ENCODE measurements at places on chromosomes 5 and 9.

DNA sequence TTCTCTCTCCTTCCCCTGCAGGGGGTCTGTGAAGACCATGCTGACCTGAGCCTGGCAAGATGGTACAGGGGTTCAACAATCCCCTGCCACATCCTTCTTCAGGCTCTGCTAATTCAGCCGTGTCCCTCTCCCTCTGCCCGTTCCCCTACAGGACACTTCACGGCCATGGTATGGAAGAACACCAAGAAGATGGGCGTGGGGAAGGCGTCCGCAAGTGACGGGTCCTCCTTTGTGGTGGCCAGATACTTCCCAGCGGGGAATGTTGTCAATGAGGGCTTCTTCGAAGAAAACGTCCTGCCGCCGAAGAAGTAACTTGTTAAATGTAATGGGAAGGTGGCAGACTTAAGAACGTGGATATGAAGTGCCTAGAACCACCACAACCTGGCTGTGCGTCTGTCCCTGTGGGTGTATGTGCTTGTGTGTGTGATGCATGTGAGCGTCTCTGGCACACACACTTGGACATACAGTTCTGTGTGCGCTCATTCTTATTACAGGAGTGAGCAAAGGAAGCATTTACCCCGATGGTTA, 6.9 kb upstream of the CCIN start:
- no peak for DNase-seq

GRCh38 chr9:72271613-72272478, 93.2 kb downstream of the ZFAND5 start:
- DNase-seq, result peak; percentile 71

GRCh38 chr5:74183041-74183440, 457.5 kb downstream of the ENC1 start:
- DNase-seq, result no peak

- DNase-seq, result no peak
Measured at GRCh38 chr5:56986626-56986947, 34.7 kb upstream of the MIER3 start.

DNA sequence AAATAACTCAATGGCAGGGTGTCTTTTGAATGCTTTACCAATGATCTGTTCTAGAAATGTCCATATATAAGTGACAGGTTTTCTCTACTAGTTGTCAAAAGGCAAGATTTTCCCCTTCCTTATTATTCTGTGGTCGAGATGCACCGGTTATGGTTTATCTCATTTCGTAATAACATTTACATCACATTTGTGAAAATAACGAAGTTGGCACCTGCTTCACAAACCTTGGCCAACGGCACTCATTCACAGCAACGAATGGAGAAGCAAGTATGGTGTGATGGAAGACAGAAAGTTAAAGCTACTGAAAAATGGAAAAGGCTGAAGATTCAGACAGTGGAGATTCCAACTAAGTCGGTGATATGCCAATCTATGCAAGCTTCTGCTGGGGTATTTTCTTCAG, 235.8 kb downstream of the KCTD16 start:
- DNase-seq, result no peak

DNA sequence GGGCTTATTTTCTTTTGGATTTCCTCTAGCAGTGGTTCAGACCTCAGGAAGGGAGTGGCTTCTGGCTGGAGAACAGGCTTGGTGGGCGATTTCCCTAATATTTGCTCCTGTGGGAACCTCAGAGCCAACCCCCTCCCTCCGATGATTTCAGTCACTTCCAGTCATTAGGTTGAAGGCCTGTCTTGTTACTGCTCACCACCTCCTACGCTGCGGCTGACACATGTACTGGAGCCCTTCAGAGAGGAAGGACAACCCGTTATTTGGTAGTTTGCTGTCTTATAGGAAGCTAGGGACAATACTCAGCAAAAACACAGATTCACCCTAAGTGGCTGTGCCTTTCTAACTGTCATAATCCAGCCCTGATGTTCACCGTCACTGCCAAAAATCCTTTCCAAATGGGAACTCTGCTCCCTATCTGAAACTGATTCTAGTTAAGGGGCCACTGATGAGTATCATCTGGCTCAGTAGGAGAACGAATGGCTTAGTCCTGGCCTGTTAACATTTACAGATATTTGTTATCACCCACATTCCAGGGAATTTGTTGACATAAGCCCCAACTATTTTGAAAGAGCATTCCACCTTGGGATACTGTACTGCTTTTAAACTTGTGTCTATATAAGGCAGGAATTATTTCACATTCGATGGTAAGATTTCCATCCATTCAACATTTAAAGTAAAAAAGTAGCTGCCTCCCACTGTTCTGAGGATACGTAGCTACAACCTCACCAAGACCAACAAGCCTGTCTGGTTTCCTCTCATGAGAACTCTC, 29.3 kb upstream of the ANKH start:
- no peak for DNase-seq

GRCh38 chr9:132283165-132283564, 71.6 kb downstream of the SETX start:
- DNase-seq, result no peak

DNA sequence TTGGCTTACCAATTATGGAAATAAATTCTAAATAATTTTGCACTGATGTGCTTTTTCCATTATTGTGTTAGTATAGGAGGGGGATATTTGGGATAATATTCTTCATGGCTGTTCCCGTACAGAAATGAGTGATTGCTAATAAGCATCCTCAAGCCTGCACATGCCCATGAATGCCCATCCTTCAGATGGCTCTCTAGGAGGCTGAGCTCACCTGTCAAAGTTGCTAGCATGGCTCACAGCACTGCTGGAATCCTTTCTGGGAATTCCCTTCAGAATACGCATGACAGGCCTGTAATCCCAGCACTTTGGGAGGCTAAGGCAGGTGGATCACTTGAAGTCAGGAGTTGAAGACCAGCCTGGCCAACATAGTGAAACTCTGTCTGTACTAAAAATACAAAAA, 124.1 kb downstream of the NXNL2 start:
- DNase-seq, result no peak

DNA sequence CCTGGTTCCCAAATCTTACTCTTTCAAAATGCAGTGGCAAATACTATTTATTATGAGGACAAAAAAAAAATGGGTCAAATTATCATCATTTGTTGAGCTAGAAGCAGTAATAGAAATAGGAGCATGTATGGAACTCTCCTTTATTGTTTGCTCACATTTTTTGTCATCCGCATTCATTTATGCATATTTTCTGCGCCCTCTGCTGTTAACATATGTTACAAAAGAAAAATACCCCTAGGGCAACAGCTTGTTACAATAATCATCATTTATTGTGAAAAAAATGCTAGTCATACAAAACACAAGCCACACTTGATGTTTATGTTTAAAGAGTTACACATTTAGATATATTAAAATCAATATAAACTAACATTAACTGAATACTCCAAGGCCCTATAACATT, 328.2 kb downstream of the TUSC1 start:
- peak; percentile 35 for DNase-seq

DNA sequence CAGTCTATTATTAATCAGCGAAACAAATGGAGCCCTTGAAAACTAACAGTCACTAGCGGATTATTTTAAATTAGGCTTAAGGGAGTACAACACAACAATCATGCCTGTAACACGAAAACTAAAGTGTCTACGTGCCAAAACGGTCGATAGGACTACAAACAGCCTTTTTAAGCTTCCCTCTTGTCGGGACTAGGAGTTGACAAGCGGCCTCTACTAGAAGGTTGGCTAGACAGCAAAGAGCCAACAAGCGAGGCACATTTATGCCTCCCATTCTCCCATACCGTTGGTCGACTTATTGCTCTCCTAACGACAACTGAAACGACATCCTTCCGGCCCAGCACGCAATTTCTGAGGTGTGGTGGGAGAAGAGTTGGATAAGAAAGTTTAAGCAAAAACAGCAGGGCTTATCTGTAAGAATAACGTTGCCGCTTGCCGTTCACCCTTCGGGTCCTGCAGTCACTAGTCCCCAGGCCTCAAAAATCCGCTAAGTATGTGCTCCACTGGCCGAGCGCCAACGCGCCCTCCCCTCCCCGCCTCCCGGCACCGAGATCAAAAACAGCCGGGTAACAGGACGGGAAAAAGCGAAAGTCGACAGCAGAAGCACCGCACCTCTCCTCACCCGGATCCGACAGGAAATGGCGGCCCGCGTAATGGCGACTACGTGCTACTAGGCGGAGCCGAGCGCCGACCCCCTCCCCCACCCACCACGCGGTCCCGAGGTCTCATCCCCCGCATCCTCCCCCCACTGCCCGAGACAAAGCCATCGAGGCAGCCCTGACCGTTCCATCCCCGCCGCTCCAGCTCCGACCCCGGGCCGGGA, 813 bp downstream of the HNRNPK start:
- DNase-seq, result peak; percentile 78

DNA sequence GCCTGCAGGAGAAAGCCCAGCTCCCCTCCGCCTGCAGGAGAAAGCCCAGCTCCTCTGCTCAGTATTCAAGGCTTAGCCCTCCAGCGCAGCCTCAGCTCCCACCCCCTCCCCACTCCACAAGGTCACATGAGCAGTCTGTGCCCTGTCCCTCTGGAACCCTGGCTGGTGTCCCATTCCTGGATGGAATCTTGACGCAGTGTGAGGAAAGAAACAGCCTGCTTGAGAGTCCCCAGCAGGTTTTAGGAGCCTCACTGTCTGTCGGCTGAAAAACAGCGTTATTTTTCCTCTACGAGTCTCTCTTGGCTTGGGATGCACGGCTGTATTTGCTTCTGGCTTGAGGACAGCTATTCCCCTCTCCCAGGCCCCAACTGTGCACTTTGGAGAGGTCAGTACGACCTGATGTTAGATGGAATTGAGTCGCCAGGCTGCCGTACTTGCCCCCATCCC, 210.1 kb upstream of the TRIM32 start:
- no peak for DNase-seq

GRCh38 chr5:118722122-118723020, 266.0 kb downstream of the DTWD2 start:
- no peak for DNase-seq

DNA sequence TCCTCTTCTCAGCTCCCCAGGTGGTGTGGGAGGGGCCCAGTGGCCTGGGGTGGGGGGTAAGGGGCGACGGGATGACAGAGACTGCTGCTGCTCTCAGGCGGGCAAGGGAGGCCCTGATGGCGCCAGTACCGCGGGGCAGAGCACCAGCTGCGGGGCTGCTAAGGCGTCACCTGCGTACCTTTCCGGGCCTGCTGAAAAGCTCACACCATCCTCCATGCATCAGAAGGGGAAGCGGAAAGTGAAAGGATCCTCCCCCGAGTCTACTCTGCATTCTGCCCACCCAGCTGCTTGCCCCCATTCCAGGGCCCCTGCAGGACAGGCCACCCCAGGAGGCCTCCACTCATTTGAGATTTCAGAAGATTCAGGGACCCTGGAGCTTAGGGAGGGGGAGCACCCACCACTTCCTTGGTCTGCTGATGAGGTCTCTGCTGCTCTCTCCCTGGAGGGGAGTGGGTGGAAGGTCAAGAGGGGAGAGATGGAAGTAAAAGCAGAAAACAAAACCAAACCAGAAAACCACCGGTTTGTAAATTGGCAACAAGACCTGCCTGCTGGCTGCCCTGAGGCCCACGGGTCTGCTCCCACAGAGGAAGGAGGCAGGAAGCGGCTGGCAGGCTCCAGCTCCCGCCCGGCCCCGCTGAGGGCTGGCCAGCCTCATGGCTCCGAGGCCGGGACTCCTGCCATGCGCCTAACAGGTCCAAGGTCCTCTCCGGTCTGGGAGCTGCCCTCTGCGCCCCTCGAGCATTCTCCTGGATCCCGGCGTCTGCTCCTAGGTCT, 33.6 kb downstream of the PRRT1B start:
- no peak for DNase-seq

DNA sequence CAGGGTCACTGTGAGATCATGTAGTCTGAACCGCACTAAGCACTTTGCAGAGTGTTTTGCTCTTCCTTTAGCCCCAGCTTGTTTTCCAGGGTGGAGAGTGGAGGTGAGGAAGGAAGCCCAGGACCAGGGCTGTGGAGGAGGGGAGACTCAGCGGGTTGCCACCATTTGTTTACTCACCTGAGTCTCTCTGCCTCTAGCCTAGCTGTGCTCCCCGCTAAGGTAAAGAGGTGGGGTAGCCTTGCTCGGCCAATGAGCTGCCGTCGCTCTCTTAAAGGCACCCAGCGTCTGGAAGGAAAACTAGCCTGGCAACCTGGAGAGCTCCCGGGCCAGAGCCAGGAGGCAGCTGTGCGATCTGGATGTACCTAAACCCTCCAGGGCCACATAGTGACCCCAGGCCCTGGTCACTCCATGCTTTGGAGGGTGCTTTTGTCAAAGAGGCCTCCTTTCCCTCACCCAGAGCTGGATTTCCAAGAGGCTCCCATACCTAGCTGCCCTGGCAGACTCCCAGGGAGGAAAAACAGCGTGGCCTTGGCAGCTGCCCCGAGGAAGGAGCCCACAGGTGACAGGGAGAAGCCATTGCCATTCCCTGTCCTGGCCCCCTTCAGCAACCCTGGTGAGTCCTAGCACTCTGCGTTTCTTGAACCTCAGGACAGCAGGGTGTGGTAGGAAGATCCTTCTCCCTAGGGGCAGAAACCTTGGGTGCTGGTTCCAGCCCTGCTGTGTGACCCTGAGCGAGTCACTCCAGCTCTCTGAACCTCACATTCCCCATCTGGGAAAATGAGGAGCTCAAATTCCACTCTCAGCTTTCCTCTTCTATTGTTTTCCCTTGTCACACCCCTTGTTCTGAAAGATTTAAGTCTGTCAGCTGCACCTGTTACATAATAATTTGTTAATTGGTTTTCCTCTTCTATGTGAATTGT, 42.4 kb upstream of the LARP1 start:
- DNase-seq, result peak; percentile 42

- DNase-seq, result no peak
Measured at GRCh38 chr5:137415231-137415681, 83.9 kb downstream of the SPOCK1 start.

GRCh38 chr5:72662936-72663335, 153.5 kb upstream of the TNPO1 start:
- no peak for DNase-seq

- no peak for DNase-seq
Measured at GRCh38 chr5:10420468-10420867, 21.2 kb upstream of the ROPN1L start.

DNA sequence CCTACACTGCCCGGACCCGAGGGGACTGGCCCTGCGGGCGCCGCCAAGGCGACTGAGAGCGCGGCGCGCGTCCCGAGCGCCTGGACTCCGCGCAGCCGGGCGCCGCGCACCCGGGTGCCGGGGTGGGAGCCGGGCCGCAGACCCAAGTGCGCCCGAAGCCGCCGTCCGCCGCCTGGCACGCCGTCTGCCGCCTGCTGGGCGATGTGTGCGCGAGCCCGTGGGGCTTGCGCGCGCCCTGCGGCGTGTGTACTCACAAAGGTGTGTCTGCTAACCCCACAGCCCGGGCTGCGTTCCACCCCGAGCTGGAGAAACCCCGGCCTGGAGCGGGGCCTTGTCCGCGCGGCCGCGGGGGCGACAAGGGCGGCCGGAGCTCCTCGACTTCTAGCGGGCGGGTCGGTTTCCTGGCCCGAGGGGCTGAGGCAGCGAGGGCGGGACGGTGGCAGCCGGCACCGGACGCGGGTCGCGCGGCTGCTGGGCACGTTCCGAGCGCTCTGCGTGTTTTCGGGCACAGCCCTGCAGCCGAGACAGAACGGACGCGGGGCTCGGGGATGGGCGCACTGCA, 1.1 kb upstream of the ZSWIM6 start:
- DNase-seq, result peak; percentile 84

- DNase-seq, result no peak
Measured at GRCh38 chr9:131578021-131578420, 32.7 kb downstream of the PRRT1B start.

GRCh38 chr9:108400297-108400696, 455.5 kb downstream of the ACTL7B start:
- DNase-seq, result no peak

- no peak for DNase-seq
Measured at GRCh38 chr5:58366461-58366860, 93.4 kb downstream of the PLK2 start.
